ENCODE measurements at places on chromosomes 4 and X.

DNA sequence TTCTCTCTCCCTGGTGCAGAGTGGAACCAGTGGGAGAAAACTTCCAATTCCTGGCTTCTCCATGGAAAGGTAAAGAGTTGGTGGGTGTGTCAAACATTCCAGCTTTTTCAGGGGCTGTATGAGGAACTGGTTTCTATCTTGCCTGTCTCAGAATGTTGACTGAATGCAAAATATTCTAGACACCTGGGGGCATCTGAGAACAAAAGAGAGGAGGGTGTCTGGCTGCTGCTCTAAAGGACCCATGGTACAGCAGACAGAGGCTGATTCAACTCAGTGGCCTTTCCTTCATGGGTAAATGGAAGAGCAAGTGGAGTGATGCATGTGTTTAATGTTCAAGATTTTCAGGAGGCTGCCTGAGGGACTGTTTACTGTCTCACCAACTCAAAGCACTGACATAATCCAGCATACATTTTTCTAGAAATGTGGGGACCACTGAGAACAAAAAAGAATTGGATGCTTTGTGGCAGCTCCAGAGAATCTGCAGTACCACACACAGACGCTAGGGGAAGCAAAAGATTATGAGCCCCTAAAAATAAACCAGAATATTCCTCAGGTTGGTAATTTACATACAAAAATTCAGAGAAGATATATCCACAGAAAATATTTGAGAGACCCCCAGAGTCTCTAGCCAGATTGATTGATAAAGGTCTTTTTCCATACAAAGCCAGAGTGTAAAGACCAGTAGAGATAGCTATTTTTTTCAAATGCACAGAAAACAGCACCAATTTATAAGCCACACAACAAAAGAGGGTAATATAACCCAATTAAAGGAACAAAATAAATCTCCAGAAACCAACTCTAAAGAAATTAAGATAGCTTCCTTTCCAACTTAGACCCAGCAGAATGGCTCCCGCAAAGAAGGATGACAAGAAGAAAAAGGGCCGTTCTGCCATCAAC, 48.0 kb upstream of the STARD8 start:
- DNase-seq: no peak

DNA sequence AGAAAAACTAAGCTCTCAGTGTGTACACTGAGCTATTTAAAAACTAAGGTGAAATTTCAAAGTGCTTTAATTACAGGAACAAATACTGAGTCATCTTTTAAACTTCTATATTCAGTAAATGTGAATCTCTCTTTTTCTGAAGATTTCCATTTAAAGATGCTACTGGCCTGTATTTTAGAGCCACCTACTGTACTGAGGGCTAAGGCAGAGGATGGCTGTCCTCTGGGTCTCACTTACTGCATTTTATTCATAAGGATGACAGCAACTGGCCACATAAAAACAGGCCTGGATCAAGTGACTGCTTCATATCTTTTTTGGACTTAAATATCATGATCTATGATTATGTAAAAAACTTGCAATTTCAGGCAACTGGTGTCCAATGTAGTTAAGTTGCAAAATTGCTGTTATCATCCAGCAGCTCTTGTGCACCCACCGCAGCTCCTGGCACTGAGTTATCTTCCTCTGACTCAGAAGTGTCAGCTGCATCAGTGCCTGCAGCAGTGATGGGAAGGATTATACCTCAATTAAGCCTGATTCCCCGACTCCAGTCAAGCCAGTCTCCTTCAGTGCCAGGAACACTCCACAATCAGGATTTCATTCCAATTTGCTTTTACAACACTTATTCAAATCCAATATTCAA, 1073.7 kb downstream of the PDHA2 start:
- no peak for DNase-seq

- DNase-seq: no peak
Observed at GRCh38 chrX:29461039-29461438, 754.3 kb upstream of the MAGEB2 start.

DNA sequence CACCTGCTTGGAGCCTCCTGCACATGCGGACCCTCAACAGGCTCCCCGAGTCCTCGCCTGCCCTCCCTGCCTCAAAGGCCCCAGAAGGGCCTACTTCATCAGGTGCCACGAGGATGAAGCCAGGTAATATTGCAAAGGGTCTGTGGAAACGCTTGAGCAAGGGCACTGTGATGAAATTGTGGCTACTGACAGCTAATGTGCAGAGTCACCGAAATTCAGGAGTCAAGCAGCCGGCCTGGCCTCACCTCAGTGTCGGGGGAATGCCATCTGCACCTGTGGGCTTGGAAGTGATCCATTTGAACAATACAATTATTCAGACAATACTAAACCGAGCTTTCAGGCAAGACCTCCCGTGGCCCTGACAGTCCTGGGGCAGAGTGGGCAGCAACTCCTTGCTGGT, 3.1 kb upstream of the FGFR3 start:
- DNase-seq: no peak

DNA sequence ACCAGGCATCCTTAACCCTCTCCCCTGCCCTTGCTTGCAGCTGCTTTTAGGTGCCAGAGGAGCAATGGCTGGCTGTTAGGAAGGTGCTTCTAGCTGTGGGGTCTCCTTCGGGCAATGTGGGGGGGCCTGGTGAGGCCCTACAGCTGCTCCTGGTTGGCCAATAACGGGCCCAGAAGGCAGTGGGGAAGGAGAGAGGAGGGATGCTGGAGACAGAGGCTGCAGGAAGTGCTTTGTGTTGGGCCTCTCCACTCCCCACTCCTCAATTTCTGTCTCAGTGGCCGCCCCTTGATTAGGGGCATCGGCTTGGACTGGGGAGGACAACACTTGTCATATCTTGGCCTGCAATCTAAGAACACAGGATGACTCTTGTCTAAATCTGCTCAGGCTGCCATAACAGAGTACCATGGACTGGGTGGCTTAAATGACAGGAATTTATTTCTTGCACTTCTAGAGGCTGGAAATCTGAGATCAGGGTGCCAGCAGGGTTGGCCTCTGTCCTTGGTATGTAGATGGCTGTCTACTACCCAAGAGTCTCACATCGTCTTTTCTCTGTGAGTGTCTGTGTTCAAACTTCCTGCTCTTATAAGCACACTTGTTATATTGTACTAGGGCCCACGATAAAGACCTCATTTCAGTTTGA, 374.3 kb downstream of the MID1IP1 start:
- no peak for DNase-seq

DNA sequence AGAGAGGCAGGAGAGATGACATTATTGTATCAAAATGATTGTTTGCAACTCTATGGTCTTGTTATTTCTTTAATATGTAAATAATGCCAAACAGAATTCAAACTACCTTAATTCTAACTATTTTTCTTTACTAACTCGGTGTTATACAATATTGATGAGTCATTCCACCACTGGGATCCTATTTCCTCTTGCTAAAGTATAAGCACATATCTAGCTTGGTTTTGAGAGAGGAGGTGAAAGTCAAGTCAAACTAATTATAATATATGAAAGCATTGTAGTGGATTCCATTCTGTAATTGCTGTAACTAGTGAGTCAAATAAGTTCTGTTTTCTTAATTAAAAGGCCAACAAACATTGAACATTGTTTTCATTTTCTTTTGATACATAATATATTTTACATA, 837.6 kb downstream of the PDHA2 start:
- no peak for DNase-seq

- no peak for DNase-seq
Observed at GRCh38 chr4:25184056-25184455, 23.8 kb upstream of the SEPSECS start.

GRCh38 chr4:5365071-5366008, 314.1 kb downstream of the STK32B start:
- DNase-seq: no peak

All from stimulated activated CD8-positive, alpha-beta memory T cell treated with anti-CD3 and anti-CD28 coated beads, Interleukin-4, amount 100 ng/mL, for 4 hours (primary cell).